ENCODE measurements at places on chromosomes 3 and 15.

DNA sequence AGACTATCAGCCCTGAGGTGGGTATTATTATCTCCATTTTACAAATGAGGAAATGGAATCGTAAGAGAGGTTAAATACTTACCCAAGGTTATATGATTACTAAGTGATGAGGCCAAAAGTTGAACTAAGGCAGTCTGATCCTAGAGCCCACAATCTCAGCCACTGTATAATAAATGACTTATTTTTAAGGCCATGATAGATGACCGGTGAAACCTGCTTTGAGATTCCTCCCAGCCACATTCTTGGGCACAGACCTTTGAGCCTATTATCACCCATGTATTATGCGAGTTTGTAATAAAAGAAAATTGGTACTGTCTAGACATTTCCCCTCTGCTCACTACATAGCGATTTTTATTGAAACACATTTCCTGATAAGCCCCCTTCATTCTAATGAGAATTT lies 37.4 kb downstream of the POLQ start:
- no peak for DNase-seq

- no peak for DNase-seq
Observed at GRCh38 chr3:172614340-172615274, 91.4 kb upstream of the TNFSF10 start.

DNA sequence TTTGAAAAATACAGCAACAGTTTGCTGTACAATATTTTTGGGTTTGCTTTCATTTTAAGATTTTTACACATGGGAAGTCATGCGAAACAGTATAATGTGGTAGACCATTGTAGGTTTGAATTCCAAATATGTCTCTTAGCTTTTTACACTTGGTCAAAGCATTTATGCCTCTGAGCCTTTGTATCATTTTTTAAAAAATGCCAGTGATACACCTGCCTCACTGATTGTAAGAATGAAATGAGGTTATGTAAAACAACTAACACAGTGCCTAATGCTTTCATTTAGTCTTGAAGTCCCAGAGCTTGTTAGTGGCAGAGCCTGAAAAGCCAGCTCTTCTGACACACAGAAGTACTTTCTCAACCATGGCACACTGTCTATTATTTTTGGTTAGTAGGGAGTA lies 202.0 kb downstream of the UBE2E2 start:
- DNase-seq = no peak

DNA sequence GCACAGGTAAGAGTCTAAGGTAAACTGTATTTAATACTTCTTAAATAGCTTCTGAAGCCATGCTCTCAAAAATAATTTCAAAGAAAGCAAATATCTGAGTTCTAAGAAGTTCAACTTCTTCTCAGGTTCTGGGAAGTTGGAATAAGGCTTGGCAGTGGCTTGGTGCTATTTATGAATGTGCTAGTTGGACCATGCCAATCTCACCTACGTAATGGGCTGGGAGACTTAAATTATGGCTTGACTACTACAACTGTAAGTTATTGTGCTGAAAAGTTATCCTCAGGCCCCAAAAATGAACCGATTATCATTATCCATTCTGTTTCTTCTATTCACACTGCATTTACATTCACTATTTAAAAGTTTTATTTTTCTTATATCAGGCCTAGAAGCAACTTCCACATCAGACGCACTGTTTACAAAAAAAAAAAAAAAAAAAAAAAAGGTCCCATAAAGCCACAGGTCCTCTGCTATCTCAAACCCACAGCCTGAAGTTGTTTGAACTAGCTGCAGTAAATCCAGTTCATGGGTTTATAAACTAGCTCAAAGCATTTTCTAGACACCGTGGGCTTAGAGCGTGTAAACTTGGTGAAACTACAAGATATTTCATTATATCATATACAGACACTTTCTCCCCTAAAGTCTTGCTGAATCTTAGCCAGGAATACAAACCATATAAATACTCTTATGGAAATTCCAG lies 3.4 kb downstream of the LRIG1 start:
- DNase-seq = no peak

DNA sequence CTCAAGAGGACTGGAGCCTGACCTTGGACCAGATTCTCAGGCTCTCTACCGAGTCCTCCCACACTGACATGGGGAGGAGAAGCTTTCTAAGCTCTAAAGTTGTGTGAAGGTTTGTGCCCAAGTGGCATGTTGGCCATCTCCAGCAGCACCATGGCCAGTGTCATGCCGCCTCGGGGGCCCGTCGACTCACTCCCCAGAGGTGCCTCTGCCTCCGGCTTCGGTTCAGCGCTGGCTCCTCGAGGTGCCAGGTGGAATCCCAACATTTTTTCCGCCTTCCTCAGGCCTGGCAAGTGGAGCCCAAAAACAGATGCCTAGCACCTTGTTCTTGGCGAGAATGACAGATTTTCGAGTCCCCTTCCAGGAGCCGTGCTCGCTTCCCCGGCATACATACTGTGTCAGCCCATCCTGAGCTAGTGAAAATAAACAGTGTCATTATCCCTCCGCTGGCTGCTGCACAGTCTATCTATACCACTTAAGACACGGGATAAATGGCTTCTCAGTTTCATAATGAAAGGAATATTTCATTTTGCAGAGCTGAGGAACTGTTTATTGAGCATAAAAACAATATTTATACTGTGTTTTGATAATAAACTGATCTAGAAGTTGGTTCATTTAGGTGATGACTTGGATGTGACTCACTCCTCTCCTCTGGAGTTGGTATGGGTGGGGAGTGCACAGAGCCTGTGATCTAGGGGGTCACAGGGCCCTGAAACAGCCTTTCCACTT lies 328.5 kb upstream of the TLE3 start:
- DNase-seq = no peak

- DNase-seq = no peak
Observed at GRCh38 chr3:184471439-184471838, 90.1 kb upstream of the EPHB3 start.

DNA sequence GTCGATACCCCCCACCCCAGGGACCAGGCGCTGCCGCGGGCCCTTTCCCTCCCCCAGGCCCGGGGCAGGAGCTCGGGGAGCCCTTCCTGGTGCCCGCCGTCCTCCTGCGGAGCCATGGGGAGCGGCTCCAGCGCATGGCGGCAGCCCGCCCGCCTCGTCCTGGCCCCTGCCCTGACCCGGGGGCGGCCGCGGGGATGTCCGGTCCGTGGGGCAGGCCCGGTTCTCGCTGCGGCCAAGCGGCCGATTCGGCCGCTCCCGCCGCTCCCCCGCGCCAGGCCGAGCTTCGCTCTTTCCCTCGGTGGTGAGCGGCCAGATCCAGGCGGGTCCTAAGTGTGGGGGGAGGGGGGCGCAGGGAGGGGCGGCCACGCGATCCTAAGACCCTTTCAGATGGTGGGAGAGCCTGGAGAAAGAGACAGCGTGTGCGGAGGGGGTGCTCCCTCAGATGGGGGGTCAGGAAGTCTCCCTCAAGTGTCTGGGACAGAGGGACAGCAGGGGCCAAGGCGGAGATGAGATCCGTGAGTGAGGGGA lies 1.3 kb downstream of the NEIL1 start:
- DNase-seq = no peak

- no peak for DNase-seq
Observed at GRCh38 chr3:52226229-52226817, 878 bp upstream of the TLR9 start.

DNA sequence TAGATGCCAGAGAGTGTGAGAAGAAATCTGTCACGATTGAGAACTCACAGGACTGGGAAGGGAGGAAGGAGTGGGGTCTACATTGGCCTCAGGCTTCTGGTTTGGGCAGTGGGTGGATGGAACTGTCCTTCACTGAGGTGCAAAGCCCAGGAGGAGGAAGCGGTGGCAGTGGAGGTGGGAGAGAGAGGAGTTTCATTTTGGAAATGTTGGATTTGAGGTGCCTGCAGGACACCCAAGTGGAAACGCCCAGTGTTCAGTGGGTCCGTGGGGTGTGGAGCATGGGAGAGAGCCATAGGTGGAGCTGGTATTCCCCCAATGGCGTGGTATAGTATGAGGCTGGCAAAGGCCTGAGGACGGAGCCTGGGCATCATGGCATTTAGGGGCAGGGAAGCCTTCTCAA lies 9.3 kb upstream of the EPHB3 start:
- DNase-seq = no peak

- DNase-seq = peak; percentile 95
Observed at GRCh38 chr3:107208100-107208499, 169.1 kb upstream of the CCDC54 start.

DNA sequence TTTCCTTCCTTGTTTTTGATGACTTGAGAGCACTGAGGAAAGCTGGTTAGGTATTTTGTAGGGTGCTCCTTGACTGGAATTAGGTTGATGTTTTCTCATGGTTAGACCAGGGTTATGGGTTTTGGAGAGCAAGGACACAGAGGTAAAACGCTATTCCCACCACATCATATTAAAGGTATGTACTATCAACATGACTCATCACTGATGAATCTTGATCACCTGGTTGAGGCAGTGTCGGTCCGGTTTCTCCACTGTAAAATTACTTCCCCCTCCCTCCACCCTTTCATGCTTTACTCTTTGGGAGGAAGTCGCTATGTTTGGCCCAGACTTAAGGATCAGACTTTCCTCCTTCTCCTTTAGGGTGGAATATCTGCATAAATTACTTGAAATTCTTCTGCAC lies 201.6 kb downstream of the EDEM1 start:
- DNase-seq = no peak

DNA sequence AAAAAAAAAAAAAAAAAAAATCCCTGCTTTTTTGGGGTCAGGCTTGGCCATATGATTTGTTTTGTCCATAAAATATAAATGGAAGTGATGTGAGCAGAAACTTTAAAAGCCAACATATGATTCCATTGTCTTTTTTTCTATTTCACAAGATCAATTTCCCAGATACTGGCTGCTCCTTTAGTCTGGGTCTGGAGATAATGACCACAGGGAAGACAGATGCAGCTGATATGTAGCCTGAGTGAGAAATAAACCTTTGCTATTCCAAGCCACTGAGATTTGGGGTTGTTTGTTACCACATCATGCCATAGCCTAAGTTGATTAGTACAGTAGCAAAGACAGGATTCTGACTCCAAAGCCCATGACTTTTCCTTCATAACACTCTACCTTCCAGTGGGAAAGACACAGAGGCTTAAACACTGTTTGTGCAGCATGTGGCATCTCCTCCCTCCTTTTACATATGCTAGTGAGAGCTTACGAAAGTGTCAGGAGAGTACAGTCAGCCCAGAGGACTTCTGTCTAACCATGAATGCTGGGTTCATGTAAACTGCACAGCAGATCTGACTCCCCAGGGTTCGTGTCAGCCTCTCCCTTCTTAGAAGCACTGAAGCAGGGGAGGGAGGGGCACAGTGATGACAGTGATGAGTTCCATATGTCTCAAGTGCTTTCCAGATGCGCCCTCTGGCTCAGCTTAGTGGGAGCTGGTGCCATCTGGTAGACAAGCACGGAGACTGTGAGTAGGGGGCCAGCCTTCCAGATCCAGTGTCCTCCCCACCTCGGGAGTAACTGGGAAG lies 36.7 kb upstream of the SLC7A14 start:
- no peak for DNase-seq

DNA sequence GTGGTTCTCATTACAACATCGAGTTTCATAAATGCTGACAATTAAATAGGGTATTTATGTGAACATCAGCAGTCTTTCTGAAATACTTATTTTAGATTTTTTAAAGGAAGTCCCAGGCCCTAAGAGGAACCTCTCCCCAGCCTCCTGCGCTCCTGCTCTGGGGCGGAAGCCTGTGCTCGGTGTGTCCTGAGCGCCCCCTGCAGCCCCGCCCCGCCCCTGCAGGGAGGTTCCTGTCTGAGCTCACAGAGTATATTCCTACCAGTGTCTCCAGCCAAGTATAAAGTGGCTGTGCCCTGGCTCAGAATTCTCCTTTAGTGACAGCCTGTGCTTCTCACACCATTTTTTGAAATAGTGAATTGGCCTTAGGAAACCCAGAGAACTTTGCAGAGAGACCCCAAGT lies 567.9 kb downstream of the GOLGA6L6 start:
- no peak for DNase-seq

DNA sequence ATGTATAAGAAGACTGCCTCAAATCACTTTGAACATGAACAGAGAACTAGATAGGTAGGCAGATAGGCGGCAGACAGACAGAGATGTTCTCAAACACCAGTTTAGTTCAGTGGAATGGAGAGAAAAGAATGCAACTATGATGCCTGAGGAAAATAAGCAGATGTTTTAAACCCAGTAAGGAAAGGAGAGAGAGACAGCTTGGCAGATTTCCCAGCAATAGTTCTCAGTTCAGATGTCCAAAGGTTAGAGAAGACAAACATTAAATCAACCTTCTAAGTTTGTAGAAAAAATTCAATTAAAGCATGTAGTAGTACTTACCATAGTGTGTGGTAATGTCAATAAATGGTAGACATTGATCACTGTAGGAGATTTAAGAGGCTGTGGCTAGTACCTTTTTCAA lies 209.6 kb upstream of the PFN2 start:
- peak; percentile 27 for DNase-seq

DNA sequence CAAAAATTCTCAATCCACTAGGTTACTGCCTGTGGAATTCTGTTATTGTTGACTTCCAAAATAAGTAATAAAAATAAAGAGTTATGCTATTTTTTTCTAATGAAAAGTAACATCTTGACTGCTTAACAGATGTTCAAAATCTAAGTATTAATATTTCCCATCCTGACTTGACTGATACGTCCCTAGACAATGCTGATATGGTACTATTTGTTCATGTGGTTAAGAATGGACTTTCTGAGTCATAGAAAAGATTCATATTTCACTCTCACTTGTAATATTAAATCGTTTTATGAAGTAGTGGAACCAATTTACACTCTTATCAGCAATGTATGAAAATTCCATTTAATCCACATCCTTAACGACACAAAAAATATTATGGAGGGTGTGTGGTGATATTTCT lies 104.8 kb upstream of the PLSCR5 start:
- DNase-seq = no peak

DNA sequence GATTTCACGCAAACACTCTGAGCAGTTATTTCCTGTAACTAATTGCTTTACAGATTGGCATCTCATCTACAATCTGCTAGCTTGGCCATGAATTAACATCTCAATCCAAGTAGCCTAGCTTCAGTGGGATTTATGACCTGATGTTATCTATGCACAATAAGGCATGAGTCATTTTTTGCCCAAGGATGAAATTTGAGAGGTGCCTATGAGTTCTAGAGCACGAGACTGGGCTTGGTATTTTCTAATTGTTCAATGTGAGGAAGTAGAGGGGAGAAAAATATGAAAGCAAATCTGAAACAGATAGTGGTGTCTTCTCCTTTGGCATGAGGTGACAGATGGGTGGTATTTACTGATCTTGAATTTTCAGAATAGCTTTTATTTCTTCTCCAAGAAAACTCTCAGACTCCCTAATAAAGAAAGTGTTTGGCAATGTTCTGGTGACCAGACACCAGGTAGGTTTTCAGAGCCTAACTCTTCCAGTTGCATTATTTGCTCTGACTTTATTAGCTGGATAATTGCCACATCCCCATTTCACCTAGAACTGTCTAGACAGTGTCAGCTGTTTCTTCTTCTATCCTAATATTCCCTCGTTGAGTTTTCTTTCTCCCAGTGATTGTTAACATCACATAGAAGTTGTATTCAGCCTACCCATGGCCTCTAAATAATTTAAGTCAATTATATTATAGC lies 301.0 kb upstream of the UMPS start:
- peak; percentile 69 for DNase-seq

DNA sequence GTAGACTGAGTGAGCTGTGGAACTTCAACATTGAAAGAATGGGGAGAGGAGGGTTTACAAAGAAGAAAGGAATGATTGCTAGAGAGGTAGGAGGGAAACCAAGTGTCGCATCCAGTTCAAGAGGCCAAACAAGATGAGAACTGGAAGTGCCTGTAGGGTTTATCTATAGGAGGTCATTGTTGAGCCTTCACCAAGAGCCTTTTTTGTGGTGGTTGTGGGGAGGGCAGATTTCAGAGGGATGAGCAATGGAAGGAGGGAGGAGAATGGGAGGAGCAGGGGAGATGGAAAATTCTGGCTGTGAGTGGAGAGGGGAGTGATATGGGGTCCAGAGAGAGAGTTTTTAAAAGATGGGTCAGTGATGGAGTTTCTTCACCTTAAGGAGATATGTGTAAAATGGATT lies 8.5 kb downstream of the PDIA5 start:
- DNase-seq = no peak
